ENCODE measurements at places on chromosomes 2 and 18.

GRCh38 chr2:192390401-192390800 lies 195.7 kb upstream of the TMEFF2 start:
- DNase-seq: no peak

DNA sequence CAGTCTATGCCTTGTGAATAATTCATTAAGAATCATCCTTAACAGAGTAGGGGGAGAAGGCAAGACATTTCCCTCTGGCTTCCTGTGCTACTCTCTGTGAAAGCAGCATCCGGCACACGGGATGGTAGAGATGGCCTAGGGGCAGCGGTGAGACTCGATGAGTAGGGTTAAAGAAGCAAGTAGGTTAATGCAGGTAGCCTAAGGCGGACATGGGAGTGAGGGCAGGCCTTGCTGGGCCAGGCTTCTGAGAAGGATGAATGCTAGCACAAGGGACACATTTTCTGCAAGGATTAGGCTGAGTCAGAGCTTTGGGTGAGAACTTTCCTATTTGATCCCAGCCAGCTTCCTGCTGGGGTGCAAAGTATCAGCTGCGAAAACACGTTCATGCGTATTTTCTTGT lies 80.8 kb downstream of the NXPH2 start:
- no peak for DNase-seq

DNA sequence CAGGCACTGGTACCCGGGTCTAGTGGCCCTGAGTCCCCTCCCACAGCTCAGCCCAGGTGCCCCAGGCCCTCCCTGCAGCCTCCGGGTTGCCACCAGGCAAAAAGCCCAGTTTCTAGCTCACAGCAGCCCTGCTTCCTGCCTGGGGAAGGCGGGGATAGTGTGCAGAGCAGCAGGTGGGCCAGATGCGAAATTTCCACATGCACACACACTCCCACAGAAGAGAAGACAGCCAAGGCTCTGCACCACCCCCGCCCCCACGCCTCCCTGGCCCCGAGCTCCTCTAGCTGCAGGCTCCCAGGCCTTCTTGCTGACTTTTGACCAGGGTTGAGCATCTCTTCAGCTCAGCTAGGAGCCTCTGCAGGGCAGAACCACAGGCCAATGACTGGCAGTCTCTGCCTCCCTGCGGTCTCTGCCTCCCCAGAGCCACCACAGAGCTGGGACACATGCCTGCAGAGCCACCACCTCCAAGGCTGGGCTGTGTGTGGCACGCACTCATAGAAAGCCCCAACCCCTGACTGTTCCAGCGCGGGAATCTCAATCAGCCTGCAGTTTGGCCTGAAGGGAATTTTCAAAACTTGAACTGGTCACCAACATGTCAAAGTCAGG lies 7.2 kb downstream of the SLC66A2 start:
- DNase-seq: no peak

DNA sequence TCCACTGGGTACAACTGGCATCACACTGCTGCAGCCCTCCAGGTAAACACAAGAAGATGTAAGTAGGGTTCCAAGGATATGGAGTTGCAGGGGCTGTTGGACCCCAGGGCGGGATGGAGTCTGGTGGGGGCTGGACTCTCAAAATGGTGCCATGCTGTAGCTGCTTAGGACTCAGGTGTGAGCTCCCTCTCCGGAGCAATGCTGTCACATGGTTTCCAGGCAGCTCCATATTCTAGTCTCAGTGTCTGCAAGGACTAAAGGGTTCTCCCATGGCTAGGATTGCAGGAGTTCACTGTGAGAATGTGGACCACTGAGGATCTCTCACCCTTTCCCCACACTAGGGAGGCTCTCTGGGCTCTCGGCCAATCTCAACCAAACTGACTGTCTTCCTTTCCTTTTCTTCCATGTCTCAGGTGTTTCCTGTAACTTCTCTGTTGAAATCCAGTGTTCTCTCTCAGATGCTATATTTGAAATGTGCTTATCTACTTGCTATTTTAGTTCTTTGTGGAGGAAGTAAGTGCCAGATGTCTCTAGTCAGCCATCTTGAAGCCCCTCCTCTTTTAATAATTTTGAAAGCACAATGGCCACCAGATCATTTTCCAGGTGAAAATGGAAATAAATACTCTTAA lies 57.6 kb downstream of the CCNT2 start:
- DNase-seq: no peak

GRCh38 chr18:24341361-24341760 lies 56.3 kb downstream of the OSBPL1A start:
- no peak for DNase-seq
